ENCODE measurements at places on chromosomes 2 and 18. TPM values are rescaled to one million over a fixed set of nuclear protein-coding genes. Genes with fewer than 3 reads are reported as not detected.

DNA sequence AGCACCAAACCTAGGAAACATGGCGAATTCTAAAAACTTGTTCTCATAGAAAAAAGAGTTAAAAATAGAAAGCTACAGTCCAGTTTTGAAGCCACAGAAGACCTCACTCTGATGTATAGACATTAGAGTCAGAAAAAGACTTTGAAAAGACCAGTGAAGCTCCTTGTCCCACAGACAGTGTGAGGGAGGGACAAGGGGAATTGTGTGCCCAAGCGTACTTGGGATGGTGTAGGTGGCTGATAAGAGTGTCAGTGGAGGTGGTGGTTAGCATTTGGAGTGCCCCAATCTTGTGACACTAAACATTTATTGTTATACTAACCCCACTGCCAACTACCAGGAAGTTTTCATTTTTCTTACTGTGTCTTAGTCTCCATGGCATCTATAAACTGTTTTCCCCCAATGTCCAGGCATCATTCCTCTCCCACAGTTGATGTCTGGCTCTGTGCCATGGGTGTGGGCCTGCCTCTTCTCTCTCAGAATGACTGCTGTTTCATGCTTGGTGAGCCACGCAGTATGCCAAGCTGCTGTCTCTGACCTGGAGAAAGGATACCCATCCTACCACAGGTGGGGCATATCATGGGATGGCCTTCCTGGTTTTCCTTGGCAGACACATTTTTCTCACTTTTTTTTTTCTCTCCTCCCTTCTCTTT lies 161.4 kb downstream of the RPIA start:
- no peak for DNase-seq

EPG5 gene
- total RNA-seq = 38.7 TPM

- DNase-seq = no peak
Observed at GRCh38 chr2:227623226-227623625, 5.9 kb downstream of the SCYGR4 start.

LYPD6 gene
- total RNA-seq = 17.7 TPM

GRCh38 chr2:102357937-102358336 lies 2.3 kb downstream of the IL18R1 start:
- DNase-seq = no peak

SKOR2 gene
- not detected for total RNA-seq

DNA sequence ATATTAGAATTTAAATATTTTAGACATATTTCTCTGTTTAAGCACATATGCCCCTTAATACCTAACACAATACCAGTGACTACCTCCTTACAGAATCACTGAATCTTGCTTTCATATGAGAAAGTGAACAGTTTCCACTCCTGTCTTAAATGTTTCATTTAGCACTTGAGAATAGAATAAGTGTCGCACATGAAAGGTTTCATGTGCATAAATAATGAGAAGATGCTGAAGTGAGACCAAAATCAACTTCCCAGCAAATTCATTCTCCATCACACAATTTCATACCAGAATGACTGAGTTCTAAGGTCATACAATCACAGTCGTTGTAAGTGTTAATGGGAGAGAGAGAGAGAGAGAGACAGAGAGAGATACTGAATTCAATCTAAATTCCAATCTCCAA lies 51.2 kb downstream of the ATIC start:
- DNase-seq = no peak

DSC1 gene
- 0.29 TPM for total RNA-seq

CD8B2 gene
- 0.29 TPM for total RNA-seq

GRCh38 chr2:25088817-25089516 lies 47.1 kb downstream of the EFR3B start:
- DNase-seq = no peak

- DNase-seq = no peak
Observed at GRCh38 chr2:36680012-36680411, 16.5 kb upstream of the VIT start.

GRCh38 chr2:54988612-54989011 lies 61.6 kb downstream of the RTN4 start:
- no peak for DNase-seq

SIX2 gene
- total RNA-seq = 0.98 TPM

ASXL3 gene
- 0.96 TPM for total RNA-seq

CYP1B1 gene
- total RNA-seq = 32.9 TPM

CD8B gene
- 0.64 TPM for total RNA-seq
